GM23248 (cell line): ENCODE measurements at places on chromosomes 5 and 9. TPM values are rescaled to one million over a fixed set of nuclear protein-coding genes. Genes with fewer than 3 reads are reported as not detected.

DNA sequence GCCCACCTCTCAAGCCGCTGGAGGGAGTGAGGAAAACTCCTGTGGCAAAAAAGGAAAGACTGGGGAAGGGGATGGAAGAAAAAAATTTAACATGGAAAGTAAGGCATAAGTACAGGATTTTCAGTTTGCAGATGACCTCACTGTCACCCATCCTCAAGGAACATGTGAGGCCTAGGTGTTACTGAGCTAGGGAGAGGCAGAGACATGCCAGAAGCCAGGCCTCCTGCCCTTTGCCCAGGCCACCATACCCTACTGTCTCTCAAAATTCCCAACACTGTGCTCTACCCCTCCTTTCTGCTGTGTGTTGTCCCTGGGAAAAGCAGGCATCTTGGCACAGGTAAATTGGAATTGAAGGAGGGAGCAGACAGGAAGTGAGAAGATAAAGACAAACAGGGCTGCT lies 4.4 kb upstream of the MGAT1 start:
- DNase-seq: no peak

DNA sequence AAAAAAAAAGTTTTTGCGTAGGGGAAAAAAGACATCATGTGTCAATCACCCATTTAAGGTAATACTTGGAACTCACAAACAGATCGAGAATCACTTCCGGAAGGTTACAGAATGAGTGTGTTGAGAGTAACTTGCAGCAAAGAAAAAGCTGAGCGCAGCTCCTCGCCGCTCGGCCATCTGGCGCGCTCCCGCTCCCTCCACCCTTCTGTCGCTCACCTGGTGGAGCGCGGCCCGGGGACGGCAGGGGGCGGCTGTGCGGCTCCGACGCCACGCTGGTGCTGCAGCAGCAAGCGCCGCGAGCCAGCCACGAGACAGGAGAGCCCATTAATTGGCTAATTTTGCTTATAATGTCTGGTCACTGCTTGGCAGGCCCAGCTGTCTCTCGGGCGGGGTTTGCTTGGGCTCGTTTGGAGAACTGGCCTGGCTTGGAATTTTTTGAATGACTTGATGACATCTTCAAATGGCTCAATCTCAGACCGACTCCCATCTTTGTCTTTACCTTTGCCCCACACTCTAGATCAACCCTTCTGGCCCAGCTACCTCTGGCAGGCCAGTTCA lies 601.8 kb downstream of the CCDC171 start:
- DNase-seq: peak; percentile 66

The SLC27A6 gene
- total RNA-seq: 0.32 TPM in 1 of 2 replicates, not detected in the other

The FRMD3 gene
- 0.13 and 0.32 TPM in 2 replicates for total RNA-seq

The TLR4 gene
- total RNA-seq: 11.9 and 13.8 TPM in 2 replicates
